ENCODE measurements at places on chromosomes 16 and 17. TPM values are rescaled to one million over a fixed set of nuclear protein-coding genes. Genes with fewer than 3 reads are reported as not detected.

TLCD3B gene
- 186 TPM for polyA plus RNA-seq

OTOP2 gene
- not detected for polyA plus RNA-seq

DNA sequence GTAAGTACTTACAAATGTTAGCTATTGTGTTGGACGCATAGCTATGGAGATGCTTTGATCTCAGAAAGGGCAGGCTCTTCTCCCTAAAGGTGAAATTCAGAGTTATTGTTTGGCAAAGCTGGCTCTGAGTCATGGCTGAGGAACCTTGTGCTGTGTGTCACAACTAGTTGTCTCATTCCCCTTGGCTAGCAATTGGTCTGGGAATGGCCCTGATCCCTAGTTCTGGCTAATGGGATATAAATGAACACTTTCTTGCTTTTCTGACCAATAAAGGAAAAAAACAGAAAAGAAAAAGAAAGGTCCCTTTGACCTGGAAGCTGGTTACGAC lies 210.6 kb downstream of the MAP2K4 start:
- no peak for DNase-seq

TEX14 gene
- 0.36 TPM for polyA plus RNA-seq

DNA sequence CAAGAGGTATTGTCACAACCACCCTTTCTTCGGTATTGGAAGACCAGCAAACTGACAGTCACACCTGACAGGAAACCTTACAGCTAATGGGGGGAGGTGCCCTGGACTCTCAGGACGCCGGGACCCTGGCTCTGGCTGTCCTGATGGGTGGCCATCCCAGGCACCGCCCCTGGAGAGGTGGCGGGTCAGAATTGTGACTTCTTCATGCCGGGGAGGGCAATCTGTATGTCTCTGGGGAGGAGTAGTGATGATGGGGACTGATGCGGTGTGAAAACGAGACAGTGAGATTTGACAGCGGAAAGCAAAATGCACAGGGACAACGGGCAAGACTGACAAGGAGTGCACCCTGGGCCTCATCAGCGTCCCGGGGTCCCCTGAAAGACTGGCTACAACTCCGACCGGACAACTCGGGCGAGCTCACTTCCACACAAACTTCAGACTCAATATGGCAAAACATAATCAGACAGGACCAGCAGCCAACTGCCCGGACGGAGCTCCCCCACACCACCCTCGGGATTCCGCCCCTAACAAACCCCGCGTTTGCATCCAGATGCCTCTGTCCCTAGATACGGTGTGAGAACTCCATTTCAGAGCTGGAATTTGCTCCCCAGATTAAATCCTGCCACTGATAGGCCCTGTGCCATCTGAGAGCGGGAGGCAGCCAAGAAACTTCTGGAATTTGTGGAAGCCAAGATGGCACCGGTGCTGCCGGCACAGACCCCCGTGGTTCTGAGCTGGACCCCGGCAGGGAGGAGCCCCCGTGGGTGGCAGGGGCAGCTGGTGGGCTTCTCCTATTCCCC lies 83.6 kb upstream of the CREBBP start:
- DNase-seq, result no peak

NPIPB2 gene
- polyA plus RNA-seq, result 7.8 TPM

DNA sequence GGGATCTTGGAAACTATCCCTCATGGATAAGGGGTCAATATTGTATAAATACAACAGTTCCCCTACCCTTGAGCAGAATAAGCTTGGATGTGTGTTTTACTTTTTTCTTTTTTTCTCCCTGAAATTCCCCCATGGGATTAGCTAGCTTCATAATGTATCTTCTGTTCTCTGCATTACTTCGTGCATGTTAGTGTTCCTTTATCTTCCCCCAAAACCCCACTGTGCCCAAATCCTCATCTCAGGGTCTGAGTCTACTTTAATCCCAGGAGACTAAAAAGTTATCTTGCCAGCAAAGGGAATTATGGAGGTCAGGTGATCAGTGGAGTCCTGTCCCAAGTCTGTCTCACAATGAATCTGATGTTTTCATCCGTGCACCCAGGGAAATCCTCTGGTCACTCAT lies 217.5 kb upstream of the CNTNAP4 start:
- no peak for DNase-seq

GRCh38 chr17:42632949-42633444 lies 23.5 kb downstream of the TUBG1 start:
- DNase-seq, result no peak

GRCh38 chr16:88929091-88929445 lies 47.9 kb downstream of the CBFA2T3 start:
- no peak for DNase-seq

DNA sequence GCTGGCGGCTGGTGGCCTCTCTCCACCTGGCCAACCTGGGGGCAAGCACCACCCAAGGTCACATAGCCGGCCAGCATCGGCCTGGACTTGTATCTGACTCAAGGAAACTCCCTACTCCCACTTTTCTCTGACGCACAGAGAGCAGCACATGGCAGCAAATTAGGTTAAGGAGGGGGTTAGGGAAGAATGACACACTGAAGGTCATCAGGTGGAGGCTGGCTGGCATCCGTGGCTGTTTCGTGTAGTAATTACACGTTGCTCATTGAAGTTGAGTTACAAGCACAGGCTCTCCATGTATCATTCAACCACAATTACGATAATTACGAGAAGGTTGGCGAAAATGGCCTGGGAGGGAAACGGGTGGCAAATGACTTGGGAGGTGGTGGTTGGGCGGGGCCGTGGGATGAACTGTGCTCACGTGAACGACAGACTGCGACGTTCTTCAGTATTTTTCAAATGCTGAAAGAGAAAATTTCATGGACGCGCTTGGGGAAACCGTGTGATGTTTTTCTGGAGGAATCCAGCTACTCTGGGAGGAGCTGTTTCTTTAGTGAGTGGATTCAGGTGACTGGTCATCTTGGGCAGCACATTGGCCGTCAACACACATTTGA lies 4.0 kb upstream of the METRNL start:
- no peak for DNase-seq

DNA sequence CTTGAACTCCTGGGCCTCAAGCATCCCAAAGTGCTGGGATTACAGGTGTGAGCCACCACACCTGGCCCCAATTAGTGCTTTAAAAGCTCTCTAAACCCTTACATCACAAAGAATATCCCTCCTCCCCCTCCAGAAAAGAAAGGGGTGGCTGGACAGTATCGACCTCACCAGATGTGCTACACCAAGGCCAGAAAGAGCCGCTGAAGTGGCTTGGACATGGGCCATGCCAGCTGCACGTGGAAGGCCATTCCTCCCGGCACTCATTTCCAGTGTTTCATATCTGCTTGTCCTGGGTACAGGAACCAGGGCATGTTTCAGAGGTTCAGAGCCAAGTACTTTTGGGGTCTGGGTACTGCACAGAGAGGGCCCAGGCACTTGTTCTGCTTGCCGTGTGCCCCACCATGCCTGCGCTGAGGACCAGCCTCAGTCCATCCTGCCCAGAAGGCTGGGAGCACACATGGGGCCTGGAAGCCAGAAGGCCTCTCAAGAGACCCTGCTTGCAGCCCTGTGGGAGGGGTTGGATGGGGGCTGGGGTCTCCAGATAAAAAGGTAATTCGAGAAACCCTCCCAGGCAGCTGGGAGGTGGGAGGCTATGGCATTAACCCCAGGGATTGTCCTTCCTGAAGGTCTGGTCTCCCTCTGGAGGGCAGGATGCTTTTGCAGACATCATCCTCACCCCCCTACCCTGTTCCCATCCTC lies 3.5 kb upstream of the SRRM2 start:
- no peak for DNase-seq

GRCh38 chr17:47214931-47215330 lies 5.8 kb downstream of the MYL4 start:
- peak; percentile 13 for DNase-seq

- peak; percentile 12 for DNase-seq
Measured at GRCh38 chr16:8936421-8936820, 27.3 kb downstream of the USP7 start.

SLC16A13 gene
- 1.8 TPM for polyA plus RNA-seq
